ENCODE measurements at places on chromosomes 2 and 18.

DNA sequence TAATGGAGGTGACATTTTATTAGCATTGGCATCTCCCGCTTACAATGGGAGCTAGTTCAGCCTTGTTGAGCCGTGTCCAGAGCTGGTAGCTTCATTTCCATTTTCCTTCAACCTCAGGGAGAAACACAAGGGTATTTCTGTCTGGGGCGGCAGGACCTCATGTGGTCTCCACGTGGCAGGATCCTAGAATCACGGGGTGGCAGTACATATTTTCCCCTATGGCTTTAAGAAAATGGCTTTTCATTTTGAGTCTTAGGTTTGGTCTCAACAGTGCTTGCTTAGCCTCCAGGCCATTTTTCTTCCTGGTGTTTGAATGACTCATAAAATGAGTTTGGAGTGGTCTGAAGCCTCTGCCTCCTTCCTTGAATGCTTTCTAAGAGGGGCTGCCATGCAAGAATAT is 20.3 kb downstream of the CABLES1 start:
- DNase-seq = no peak

- DNase-seq = no peak
Observed at GRCh38 chr2:109613081-109613921, 465 bp downstream of the SEPTIN10 start.

DNA sequence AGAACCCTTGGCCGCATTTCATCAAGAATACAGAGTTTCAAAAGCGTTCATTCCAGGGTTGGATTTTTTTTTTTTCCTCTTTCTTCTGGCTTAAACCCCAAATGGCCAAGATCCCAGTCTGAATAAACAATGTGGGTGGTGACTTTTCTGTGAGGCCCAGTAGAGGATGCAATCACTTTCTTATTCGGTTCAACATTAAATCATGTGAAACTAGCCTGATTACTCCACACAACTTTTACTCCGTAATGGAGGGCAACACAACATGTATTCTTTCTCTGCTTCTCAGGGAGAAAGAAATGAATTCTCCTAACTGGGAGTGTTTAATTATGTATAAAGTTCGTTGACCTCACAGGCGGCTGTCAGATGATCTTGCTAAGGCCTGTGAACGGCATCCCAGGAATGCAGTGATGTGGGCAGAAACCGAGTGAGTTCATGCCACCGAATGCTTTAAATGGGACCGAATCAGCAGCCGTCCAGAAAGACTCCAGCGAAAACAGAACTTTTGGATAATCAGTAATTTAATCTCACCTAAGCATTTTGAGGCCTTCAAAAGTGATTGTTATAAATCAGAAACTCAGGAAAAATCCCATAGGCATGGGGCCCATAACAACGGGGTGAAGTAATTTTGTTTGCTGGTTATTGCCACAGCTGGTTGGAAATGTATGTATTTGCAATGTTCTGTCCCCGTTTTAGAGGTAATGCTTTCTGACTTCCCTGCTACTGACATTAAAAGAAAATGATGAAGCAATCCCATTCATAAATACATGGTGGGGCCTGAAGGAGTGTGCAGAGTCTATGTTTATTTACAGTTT is 81.5 kb downstream of the BCL2 start:
- DNase-seq = no peak

DNA sequence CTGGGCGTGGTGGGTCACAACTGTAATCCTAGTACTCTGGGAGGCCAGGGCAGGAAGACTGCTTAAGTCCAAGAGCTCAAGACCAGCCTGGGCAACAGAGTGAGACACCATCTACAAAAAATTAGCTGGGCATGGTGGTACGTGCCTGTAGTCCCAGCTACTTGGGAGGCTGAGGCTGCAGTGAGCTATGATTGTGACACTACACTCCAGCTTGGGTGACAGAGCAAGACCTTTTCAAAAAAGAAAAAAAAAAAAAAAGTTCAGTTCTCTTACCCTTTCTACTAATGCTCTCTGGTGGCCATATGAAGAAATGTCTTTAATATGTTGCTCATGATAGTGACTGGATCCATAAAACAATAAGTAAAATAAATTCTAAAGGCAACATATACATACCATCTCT is 14.9 kb downstream of the TYW5 start:
- DNase-seq = no peak

DNA sequence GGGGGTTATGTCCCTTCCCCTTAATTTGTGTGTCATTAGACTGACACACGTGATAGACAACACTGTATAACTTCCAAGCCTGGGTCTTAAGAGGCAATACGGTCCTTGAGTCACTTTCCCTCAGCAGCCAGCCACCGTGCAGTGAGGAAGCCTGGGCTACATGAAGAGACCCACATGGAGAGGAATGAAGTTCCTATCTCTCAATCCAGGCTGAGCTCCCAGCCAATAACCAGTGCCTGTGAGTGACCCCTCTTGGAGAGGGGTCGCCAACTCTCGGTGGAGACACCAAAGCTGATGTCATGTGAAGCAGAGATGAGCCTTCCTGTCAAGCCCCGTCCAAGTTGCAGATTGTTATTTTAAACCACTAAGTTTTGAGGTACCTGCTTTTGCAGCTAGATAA is 5.7 kb upstream of the WDSUB1 start:
- no peak for DNase-seq

All from CD4-positive, alpha-beta T cell treated with Interleukin-15 for 1 hour (primary cell).